Smooth muscle cell of the coronary artery (primary cell): ENCODE measurements at places on chromosomes 6 and 20. TPM values are rescaled to one million over a fixed set of nuclear protein-coding genes. Genes with fewer than 3 reads are reported as not detected.

Gene NHLRC1
- total RNA-seq, result 1.9 and 3.2 TPM in 2 replicates

Gene SLC22A7
- total RNA-seq, result not detected in 2 replicates

Gene CNR1
- total RNA-seq, result 0.45 TPM in 1 of 2 replicates, not detected in the other

Gene JPH2
- total RNA-seq, result 0.23 and 1.1 TPM in 2 replicates

Gene HSF2
- 14.5 and 16.2 TPM in 2 replicates for total RNA-seq

Gene EDN3
- not detected in 2 replicates for total RNA-seq

Gene HRH3
- total RNA-seq, result not detected in 2 replicates

Gene RAET1G
- 0.23 and 3.3 TPM in 2 replicates for total RNA-seq

Gene EMILIN3
- under 0.01 TPM in 1 of 2 replicates, not detected in the other for total RNA-seq
